ENCODE measurements at places on chromosomes 2 and 18.

DNA sequence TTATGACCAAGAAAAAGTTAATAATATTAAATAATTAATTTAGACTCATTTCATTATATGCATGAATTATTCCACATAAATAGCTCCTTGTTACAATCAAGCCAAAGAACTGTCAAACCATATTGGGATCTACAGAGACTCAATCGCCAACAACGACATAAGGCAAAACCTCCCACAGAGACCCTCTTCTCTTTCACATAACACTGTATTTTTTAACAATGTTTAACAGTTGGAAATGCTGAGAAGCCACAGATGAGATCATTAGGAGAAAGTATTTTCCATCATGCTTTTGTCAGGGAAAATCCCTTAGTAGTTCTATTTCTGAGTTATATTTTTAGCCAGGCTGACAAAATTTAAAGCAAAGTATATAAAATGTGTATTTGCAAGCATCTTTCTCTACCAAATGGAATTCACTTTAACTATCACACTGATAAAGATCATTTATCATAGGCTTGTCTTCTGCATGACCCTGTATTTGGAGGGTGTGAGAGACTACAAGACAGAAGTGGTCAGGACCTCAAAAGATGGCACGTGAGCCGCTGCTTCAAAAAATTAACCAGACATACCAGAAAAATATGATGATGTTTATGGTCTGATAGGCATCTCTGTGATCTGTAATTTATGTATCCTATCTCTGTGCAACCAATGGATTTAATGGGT, 383.8 kb downstream of the NRXN1 start:
- no peak for DNase-seq

DNA sequence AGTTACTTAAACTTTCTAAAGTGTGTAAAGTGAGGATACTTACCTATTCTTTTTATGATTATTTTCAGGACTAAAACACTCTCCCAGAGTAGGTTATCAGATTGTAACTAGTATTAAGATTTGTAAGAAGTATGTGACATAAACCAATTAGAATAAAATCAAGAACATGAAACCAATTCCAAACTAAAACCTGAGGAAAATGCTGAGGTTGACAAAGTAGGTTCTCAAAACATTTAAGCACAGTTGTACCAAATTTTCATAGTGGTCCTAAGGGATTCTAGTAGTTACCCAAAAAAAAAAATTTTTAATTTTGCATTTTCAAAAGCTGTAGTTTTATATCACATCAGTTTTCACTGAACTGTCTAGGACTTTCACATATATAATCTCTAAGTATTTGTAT, 157.3 kb downstream of the MEMO1 start:
- DNase-seq, result no peak

- no peak for DNase-seq
Observed at GRCh38 chr2:206296128-206296527, 21.7 kb downstream of the ZDBF2 start.

- no peak for DNase-seq
Observed at GRCh38 chr2:231270221-231271114, 72.0 kb downstream of the ARMC9 start.

- DNase-seq, result no peak
Observed at GRCh38 chr2:25371253-25372241, 29.8 kb upstream of the DNMT3A start.
